ENCODE measurements at places on chromosomes 6 and 20. TPM values are rescaled to one million over a fixed set of nuclear protein-coding genes. Genes with fewer than 3 reads are reported as not detected.

GRCh38 chr6:64815718-64816117 lies 891.3 kb downstream of the EYS start:
- no peak for DNase-seq
- no peaks in the 10 kb centered on the region for H3K27me3 ChIP-seq
- no peaks in the 10 kb centered on the region for H3K36me3 ChIP-seq
- H3K27ac ChIP-seq: no peak overlapping the region

GRCh38 chr6:52136934-52137467 lies 49.2 kb upstream of the IL17A start:
- no peak overlapping the region for H3K27ac ChIP-seq
- DNase-seq: no peak
- no peak overlapping the region for H3K4me3 ChIP-seq
- H3K36me3 ChIP-seq: no peaks in the 10 kb centered on the region

- no peaks in the 10 kb centered on the region for H3K27me3 ChIP-seq
- H3K27ac ChIP-seq: no peak overlapping the region
- no peaks in the 10 kb centered on the region for H3K36me3 ChIP-seq
- DNase-seq: no peak
Observed at GRCh38 chr6:43913375-43914271, 143.6 kb downstream of the VEGFA start.

Gene PHF10
- total RNA-seq: 36.2 TPM
